Activated CD8-positive, alpha-beta memory T cell treated with anti-CD3 and anti-CD28 coated beads, Interleukin-2, amount 50 U/mL, for 48 hours (primary cell): ENCODE measurements at places on chromosomes 4 and X.
A peak's percentile ranks its signal among the peaks of the same experiment; 100 is the strongest.

DNA sequence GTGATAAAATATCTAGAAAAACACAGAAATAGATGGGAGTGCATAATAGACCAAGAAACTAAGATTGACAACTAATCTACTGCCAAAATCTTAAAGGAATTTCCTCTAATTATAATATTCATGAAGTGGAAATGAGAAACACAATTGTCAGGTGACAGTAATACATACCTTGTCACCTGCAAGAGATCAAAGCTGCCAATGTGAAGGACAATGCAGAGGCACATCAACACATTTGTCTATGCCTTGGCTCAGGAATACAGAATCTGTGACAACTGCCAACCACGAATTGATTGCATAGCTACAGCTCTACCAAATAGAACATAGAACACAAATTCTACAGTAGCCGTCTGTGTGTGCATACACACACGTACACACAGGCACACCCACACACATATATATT lies 295.7 kb downstream of the PPARGC1A start:
- no peak for DNase-seq

GRCh38 chr4:83112678-83113428 lies 1.7 kb downstream of the PLAC8 start:
- peak; percentile 69 for DNase-seq

DNA sequence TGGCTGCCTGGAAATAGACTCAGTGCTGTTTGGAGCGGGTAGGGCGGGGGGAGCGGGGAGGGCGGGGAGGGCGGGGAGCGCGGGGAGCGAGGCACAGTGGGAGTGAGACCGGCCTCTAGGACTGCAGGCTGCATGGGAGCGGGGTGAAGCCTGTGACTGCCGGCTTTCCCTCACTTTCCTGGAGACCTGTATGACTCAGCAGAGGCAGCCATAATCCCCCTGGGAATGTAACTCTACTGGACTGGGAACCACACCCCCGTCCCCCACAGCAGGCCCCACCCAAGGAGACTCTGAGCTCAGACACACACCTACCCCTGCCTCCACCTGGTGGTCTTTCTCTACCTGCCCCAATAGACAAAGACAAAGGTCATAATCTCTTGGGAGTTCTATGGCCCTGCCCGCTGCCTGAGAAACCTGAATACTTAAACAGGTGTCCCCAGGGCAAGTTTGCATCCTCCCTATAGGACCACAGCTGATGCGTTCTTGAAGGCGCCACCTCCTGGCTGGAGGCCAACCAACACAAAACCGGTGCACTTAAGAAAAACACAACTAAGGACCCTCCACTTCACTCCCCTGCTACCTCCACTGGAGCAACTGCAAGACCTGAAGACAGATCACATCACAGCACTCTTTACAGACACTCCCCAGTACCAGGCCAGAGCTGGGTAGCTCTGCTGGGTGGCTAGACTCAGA lies 18.0 kb downstream of the HDAC8 start:
- DNase-seq, result no peak

DNA sequence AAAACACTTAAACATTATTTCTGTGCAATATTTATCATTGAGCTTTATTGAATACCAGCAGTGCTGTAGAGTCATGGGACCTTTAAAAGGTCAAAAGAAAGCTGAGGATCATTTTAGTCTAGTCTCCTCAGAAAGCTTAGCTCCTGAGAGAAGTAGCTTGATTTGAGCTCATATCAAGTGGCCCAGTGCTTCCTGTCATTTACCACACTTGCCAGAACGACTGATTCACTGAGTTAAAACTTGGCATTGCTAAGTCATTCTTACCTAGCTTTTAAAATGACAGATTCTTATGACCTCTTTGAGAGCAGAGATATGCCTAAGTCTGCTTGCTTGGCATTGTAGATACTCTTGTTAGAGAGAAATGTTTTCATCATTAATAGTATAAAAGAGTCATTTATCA lies 15.2 kb downstream of the SEPTIN11 start:
- DNase-seq, result no peak

DNA sequence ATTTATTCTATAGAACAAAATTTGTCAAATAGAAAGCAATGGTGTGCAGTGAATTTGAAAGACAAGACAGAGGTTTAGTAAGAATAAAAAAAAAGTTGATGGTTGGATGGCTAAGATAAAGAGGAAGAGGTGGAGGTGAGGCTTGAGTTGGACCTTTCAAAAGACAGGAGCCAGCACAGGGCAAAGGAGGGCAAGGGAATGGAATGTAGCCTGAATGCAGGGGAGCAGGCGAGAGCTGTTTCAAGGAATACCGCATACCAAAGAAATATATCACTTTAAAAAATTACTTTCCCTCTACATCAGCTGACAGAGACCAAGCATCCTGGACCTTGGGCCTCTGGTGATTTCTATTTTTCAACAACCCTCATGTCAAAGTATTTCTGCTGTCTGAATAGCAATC lies 38.0 kb upstream of the CXXC4 start:
- DNase-seq, result no peak

GRCh38 chr4:82599336-82599735 lies 37.5 kb upstream of the TMEM150C start:
- DNase-seq, result no peak

DNA sequence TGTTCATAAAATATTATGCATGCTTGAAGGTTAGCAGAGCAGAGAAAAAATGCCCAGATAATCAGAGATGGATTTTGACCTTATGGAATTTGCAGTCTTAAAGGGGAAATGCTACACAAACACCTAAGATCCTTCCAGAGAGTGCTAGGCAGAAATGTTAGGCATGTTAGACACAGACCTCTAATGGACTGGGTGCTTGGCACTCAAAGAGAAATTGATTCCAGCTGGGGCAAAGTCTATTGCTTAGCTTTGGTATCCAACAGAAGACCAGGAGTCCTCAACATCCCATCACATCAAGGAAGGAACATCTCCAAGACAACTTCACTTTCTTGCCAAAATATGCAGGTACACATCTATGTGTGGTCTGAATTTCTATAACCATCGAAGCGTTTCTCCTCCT lies 32.2 kb upstream of the PPARGC1A start:
- DNase-seq, result no peak

GRCh38 chr4:79869597-79870237 lies 203.3 kb downstream of the ANTXR2 start:
- DNase-seq, result no peak

DNA sequence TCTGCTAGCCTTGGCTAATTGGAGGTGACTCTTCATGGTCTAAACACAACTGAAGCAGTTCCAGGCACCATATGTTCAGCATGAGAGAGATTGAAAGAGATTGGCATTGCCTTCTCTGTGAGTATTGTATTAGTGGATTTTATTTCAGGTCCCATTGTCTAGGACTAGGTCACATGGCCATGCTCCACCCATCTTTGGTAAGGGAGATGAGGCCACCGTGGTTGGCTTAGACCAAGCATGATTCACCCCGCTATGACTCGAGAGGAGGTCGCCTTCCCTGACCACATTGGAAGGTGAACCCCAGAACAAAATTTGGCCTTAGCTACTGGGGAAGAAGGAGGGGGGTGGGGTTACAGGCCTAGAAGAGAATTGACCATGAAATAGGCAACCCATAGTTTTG lies 109.9 kb upstream of the BCOR start:
- DNase-seq, result peak; percentile 53

DNA sequence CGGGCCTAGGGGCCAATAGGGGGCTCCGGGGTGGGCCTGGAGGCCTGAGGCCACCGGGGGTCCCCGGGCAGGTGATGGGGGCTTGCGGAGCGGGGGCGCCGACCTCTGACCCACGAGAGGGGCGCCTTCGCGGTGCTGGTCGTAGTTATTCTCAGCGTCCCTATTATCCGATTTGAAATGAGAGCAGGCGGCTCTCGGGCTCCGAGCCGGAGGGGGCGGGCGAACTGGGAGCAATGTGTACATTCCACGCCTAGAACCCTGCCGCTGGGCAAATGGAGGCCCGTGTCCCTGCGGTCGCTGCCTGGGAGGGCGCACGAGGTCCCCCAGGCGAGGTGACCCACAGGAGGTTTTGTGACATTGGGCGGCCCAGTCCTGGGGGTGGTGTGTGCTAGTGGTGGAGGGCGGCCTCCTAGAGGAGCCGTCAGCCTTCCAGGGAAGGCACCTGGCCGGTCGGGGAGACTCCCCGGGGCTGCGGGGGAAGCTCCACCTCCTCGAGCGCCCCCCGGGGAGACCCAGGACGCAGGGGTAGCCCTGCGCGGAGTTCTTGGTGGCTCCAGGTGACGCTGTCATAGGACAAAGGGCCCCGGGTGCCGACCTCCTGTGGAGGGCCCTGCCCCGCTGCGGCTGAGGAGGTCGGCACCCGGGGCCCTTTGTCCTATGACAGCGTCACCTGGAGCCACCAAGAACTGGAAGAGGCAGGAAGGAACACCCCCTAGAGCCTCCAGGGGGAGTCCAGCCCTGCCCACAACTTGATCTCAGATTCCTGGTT lies 102.6 kb upstream of the PRKX start:
- DNase-seq, result peak; percentile 68

DNA sequence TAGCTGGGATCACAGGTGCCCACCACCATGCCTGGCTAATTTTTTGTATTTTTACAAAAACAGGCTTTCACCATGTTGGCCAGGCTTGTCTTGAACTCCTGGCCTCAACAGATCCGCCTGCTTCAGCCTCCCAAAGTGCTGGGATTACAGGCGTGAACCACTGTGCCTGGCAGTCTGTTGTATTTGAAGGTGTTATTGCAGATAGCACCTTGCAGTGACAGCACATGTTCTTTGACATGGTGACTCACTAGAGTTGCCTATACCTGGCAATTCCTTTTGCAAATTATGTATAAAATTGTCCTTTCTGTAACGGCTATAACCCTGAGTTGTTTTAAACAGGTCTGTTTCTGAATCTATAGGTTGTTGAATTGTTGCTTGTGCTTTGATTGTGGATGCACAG lies 7.9 kb downstream of the OGT start:
- no peak for DNase-seq

DNA sequence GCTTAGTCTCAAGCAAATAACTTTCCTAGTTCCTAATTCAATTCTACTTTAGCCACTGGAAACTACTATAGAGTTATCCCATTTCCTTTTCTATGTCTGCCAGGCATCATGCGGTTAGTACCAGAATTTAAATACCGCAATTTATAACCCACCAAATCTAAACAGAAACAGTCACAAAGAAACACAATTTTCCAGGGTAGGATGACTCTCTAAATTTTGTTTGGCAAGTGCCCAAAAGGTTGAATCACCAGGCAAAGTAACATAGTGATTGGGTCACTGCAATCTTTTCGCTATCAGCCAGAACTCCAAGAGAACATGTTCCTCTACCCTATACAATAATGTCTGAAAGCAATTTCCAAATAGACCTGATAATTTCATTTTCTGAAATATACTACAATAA lies 240.2 kb upstream of the GRIA3 start:
- DNase-seq, result no peak

- no peak for DNase-seq
Measured at GRCh38 chr4:144208074-144208473, 67.6 kb upstream of the GYPA start.

GRCh38 chr4:79331126-79331876 lies 5.4 kb upstream of the NAA11 start:
- DNase-seq, result no peak

DNA sequence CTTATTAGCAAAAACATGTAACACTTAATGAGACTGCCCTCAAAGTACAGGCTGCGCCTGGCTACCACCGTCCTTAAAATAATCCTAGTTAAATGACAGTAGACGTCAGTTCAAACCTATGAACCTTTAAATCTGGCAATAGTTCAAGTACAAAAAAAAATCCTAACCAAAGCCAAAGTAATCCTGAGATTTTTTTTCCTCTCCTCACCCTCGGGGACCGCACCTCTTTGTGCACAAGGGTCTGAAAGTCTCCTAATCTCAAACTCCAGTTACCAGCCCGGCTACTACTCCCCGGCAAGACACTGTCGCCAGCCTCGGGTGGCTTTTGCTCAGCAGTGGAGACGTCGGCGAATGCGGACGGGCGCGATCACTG lies 439 bp downstream of the SEC31A start:
- DNase-seq, result no peak

GRCh38 chrX:352181-352580 lies 33.6 kb upstream of the GTPBP6 start:
- no peak for DNase-seq

DNA sequence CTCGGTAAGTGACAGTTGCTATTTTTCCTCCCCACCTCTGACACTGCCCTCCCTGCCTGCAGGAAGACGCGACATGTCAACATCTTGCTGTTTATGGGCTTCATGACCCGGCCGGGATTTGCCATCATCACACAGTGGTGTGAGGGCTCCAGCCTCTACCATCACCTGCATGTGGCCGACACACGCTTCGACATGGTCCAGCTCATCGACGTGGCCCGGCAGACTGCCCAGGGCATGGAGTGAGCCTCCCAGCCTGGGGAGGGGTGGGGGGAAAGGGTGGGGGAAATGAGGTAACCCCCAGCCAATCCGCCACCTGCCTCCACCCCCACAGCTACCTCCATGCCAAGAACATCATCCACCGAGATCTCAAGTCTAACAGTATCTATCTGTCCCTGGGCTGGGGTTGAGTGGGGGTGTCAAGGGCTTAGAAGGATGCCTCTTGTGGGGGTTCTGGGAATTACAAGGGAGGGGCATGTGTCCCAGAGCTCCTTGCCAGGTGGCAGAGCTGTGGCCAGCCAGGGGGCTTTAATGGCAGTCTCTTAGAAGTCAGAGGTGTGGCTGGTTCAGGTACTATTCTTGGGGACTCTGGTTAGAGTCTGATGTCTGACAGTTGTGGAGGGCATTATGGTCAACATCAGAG lies 7.8 kb downstream of the ARAF start:
- DNase-seq, result no peak

DNA sequence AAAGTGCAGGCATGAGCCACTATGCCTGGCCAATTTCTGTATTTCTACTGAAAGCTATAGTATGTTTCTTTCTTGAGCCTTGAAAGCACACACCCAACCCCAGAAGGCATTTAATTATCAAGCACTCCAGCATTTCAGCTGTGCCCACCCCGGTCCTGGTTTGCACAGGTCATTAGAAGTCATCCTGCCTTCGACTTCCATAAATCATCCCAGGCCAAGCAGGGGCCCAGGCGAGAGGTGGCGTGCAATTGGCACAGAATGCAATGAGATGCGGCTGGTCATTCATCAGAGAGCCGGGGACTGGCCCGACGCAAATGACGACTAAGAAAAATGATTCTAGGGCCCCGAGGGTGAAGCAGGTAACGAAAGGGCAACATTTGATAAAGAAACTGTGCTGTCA lies 24.8 kb upstream of the CRMP1 start:
- no peak for DNase-seq

DNA sequence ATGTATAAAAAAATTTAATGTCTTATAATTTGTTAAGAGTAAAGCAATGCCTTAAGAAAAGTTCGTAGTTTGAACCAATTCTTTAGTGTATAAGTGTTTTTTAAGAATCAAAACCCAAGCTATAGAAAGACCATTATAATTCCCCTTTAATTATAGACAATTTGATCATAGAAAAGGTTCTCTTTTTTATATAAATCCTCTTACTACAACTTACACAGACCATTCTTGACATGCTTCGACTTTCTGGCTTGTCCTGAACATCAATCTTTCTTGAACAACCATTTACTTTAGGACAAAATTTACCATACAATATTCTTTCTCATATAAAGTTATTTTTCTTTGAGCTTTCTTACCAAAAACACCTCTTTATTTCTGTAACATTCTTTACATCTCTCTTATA lies 330.5 kb upstream of the SPANXN1 start:
- no peak for DNase-seq
